RWPE1 (cell line): ENCODE measurements at places on chromosomes 1 and 21.

DNA sequence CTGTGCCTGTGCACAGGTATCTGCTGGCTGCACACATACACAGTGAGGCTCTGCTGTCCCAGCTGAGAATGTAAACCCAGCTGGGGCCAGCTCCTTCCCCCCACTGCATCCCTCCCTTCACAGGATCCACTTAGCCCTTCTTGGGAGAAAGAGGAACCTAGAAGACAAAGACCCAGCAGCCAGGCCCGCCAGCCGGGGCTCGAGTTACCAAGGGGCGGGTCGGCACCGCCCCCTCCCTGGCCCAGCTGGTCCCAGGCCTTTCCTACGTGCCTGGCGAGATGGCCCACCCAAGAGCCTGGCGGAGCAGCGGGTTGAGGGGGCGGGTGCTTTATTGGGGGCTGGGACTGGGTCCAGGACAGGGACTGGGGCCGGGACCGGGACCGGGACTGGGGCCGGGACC lies 2.1 kb downstream of the SH3BGRL3 start:
- DNase-seq, result no peak

GRCh38 chr1:156927215-156928042 lies 7.0 kb downstream of the LRRC71 start:
- peak; percentile 75 for DNase-seq

DNA sequence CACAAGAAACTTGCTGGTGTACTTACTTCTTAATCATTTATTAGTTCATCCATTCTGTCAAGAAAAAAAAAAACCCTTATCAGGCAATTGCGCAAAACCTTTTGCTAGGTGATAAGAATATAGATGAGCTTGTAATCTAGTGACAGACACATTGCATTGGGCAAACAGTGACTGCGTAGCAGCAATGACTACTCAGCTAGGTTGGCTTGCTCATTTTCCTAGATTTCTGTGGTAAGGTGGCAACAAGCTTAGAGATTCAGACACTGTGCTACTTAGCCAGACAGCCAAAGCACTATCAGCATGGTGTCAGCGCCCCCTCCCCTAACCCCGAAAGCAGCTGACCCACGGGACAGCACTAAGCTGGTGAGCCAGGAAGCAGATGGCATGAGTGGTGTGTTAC lies 203.1 kb downstream of the BARHL2 start:
- no peak for DNase-seq

GRCh38 chr1:34983700-34984355 lies 1.3 kb downstream of the TMEM35B start:
- peak; percentile 5 for DNase-seq

GRCh38 chr1:47411436-47411835 lies 4.6 kb upstream of the FOXE3 start:
- DNase-seq, result no peak

- DNase-seq, result peak; percentile 87
These were observed 77.8 kb downstream of the ALPL start for GRCh38 chr1:21586846-21587601.

DNA sequence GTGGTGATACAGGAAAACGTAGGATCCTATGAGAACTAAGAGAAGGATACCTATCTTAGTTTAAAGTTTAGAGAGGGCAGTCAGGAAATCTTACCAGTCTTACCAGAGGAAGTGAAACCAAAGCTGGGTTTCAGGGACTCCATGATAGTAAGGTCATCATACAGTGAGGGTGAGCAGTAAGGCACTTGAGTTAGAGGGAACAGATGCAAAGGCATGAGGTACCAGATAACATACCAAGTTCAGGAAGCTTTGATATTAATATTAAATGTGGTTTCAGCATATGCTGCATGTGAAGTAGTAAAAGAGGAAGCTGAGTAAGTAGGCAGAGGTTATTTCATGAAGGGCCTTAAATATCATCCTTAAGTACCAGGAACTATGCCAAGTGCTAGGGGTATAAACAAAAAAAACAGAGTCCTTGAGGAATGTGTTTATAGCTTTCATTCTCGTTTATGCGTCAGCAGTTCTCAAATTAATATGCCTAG lies 16.9 kb downstream of the ATG4C start:
- DNase-seq, result no peak

DNA sequence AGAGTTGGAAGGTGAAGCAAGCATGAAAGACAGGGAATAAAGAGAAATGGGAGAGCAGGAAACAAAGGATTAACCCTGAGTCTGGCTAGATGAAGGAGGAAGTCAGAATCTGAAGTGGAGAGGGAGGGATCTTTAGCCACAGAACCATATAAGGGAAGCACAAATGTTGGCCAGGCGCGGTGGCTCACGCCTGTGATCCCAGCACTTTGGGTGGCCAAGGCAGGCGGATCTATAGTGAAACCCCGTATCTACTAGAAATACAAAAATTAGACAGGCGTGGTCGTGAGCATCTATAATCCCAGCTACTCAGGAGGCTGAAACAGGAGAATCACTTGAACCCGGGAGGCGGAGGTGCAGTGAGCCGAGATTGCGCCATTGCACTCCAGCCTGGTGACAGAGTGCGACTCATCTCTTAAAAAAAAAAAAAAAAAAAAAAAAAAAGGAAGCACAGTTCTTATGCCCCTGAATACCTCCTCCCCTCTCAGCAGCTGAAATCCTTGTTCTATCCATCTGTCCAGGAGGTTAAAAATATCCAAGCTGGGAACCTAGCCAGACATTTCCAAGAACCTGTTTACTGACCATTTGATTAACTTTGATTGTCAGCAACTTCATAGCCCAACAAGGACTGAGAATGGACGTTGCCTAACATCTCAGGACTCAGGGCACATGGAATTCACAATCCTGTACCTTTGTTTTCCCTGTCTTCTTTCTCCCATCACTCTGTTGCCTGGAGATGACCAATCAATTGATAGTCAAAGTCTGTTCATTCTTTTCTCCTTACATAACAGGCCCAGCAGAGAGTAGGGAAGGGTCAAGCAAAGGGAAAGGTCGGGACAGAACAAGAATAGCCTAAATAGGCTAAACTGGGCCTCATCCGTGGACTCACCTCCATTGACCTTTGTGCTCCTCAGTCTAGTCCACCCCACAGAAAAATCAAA lies 10.6 kb downstream of the TXNIP start:
- no peak for DNase-seq

GRCh38 chr1:245332513-245332912 lies 177.7 kb downstream of the KIF26B start:
- DNase-seq, result no peak

DNA sequence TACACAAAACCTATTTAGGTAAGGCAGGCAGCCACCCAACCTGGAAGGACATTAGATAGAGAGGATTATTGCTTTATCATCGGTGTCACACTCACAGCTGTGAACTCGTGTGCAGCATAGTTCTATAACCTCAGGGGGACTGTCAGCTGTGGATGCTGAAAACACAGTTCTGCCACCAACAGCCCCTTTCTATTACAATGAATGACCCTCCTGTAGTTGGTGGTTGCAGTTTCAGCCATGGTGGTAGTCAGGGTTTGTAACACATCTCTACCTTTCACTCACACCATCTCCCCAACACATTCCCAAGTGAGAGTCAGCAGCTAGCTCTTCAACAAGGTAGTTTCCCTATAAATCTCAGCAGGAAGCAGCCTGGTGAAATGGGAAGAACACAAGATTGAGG lies 136.8 kb downstream of the ZC3H11B start:
- DNase-seq, result no peak

DNA sequence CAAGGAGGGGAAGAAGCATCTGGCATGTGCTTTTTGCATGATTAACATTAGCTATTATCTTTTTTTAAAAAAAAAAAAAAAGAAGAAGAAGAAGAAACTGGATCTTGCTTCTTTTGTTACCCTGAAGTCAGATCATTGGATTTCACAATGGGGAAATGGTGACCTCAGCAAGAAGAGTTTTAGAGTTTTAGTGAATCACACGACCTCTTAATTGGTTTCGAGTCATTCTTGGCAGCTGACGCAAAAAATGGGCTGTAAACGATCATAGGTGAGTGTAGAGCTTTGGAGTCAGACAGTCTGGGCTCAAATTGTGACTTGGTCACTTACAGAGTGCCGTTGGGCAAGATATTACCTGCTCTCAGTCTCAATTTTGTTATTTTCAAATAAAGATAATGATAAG lies 33.3 kb upstream of the PGBD5 start:
- DNase-seq, result peak; percentile 68

DNA sequence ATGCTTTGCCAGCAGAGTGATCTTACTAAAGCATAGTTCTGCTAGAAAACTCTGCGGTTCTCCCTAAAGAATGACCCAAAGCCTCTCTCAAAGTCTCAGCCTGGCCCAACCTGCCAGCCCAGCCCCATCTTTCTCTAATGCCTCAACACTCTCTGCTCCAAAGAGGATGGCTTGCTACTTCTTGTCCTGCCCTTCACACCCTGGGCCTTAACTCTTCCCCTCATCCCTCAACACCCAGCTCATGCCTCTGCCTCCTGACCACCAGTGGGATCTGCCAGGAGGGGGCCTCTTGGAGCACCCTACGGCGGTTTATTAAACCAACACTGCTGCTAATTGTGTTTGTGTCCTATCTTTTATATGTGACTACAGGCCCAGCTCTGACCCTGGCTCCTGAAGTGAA lies 52.4 kb downstream of the CD58 start:
- no peak for DNase-seq
